ENCODE measurements at places on chromosomes 3 and 15.
A peak's percentile ranks its signal among the peaks of the same experiment; 100 is the strongest.

DNA sequence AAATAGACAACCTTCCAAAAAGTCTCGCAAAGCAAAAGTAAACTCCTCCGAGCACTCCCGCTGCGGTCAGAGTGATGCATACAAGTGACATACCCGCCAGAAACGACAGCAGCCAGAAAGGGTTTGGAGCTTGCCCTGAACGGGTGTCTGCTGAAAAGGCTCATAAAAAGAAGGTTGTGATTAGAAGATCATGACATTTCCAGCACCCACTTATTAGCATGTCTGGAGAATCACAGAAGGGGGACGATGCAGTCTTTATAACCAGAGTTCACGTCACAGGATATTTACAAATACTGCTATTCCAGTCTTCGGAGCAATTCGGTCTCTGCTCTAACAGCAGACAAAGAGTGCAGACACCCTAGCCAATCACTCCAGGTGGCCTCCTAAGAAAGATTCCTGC is 59.1 kb upstream of the FRMD4B start:
- no peak for DNase-seq

DNA sequence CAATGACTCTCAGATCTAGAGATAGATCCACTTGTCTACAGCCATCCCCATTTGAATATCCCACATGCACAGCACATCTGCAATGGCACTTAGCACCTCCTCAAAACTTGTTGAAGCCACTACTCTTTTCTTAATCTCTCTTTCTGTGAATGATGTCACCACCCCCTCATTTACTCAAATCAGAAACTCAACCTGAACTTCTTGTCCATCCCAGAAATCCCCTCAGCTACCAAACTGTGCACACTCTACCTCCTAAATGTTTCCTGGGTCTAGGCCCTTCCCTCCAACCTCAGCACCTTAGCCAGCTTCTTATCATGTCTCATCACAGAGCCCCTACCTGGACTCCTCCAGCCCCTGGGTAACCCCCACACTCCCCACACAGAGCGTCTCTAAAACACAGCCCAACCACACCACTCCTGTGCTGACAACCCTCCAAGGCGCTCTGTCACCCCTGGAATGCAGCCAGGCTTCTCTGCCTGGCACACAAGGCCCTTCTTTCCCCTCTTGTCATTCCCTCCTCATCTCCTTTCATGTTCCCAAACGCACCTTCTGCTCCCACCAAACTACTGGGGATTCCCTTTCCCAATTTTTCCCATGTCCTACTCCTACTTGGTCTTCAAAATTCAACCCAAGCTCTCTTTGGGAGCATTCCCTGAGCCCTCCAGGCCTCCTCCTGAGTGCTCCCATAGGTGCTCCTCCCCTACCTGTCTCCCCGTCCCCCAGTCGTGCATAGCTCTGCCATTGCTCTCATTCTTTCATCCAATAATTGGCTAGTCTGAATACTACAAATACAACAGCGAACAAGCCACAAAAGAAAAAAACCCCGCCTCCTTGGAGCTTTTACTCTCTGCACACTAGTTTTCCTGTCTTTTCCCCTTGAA is 39.8 kb upstream of the ZBTB38 start:
- no peak for DNase-seq

- DNase-seq = peak; percentile 61
These were observed 7.1 kb downstream of the CELF6 start for GRCh38 chr15:72312605-72313447.

DNA sequence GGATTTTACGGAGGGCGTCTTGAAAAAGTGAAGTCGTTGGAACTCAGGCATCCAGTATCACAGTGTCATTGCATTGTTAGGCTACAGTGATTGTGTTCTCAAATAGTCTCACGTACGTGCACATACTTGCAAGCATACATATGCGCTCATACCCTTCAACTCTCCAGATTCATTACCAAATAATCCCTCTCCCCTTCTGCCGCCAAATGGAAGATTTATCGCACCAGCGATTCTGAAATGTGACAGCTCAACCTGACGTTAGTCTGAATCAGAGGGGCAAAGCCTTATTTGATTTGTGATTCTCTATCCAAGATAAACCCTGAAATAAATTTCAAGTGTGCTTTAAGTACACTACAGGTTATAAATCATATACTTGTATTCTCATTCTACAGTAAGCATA is 119.4 kb downstream of the GADL1 start:
- DNase-seq = no peak

GRCh38 chr15:66703540-66703941 is 1.5 kb downstream of the SMAD6 start:
- no peak for DNase-seq

DNA sequence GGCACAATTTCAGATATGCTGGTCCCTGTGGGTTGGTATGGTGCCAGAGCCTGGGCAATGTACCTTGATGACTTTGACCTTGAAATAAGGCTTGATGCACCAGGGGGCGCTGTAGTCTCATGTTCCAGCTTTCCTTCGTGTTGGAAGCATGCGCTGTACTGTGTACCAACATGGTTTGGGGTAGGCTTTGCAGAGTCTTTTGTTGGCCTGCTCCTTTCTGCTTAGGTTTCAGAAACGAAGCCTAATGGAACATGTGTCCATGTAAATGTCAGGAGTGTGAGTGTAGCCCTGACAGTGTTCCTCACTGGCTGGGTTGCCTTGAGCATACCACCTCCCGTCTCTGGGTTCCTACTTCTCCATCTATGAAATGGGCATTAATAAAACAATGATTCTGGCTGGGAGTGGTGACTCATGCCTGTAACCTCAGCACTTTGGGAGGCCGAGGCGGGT is 3.6 kb upstream of the CCR4 start:
- peak; percentile 56 for DNase-seq

DNA sequence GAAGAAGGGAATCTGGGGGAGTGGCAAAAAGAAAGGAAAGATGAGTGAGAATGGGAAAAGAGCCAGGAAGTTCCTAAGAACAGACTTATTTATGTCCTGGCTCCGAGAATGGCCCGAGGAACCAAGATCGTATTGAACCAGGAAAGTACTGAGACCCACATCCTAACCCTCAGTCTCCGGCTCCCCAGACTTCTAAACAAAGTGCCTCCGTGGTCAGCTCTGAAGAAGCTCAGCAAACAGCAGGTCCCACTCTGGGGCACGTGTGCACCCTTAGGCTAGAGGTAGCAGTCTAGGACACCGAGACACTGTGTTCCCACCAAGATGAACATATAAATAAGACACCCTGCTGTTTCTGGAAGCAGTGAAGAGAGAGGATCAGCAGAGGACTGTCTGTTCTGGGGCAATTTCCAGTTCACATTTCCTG is 307.4 kb downstream of the NTRK3 start:
- DNase-seq = no peak

DNA sequence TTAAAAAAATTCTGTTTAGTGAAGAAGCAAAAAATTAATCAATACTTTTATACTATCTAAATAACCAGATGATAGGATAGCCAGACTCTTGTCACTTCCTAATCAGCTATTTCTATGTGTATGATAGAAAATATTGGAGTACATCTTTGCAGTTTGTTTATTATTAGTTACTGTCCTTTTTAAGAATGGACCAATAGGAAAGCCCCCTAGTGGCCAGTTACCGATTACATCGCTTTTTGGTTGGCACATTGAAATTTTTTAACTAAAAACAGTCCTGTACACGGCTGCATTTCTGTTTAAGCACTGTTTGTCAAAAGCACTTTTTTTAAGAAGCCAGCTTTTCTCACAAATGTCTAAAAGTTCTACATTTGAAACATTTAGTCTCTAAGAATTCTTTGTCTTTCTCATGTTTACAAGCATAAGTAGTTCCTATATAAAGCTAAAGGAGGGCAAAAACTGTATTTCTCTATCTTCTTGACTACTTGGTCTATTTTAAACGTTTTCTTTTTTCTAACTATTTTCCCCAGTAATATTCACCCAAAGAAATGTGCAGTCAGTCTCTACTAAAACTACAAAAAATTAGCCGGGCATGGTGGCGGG is 253.2 kb upstream of the LRTM1 start:
- DNase-seq = peak; percentile 72

DNA sequence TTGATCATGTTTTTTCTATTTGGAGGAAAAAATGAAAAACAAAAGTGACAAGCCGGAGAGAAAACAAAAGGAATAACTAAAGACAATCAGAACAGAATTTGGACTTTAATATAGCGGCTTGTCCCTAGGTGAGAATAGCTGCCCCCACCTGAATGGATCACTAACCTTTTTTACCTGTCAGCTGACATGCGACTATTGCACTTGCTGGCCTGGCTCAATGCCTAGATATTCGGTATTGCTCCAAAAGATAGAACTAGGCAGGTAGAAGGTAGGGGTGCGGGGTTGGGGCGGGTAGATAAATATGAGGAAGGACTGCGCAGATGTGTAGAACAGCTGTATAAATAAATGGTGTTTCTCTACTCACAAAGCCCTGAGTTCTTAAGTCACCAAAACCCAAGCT is 650 bp upstream of the MORC1 start:
- no peak for DNase-seq

DNA sequence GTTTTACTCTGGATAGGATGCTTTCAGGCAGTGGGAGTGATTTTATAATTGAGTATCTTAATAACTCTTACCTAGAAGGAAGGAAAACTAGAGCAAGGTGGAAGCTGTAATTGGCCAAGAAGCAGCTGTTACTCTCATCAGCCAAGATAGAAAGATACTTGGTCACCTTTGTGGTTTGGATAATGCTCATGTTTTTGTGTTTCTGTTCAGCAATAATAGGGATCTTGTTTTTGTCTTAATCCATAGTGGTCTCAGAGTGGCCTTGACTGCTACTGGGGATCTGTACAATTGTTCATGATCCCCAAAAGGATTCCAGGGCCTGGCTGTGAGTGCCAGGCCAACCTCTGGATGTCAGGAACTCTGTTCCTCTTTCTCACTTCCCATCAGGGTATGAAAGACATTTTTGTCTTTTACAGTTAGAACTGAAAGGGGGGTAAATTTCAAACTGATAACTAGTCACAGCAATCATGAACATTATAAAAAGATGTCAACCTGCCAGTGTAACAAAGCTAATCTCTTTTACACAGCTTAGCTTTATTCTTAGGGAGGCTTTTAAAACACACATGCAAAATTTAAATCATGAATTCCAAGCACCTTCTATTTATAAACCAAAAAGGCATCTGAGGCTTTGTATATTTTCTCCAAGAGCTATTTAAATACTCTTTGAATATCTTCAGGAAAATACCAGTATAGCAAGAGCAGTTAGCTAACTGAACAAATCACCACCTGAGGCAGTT is 6.0 kb downstream of the UBL7 start:
- no peak for DNase-seq

DNA sequence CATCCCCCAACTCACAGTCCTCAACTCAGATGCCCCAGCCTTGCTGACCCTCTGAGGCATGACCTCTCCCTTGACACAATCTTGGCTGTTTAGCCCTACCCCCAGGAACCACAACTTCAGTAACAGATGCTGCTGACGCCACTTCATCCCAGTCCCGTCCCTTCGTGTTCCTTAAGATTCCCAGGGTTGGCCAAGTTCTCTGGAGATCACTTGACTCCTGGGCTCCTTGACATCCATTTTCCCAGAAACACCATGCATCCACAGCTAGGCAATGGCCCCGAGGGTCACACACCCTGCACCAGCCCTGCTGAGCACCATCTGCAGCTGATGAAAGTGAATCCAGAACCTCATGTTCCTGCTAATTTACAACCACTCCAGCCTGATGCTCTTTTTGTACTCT is 6.9 kb downstream of the RTP2 start:
- DNase-seq = no peak

DNA sequence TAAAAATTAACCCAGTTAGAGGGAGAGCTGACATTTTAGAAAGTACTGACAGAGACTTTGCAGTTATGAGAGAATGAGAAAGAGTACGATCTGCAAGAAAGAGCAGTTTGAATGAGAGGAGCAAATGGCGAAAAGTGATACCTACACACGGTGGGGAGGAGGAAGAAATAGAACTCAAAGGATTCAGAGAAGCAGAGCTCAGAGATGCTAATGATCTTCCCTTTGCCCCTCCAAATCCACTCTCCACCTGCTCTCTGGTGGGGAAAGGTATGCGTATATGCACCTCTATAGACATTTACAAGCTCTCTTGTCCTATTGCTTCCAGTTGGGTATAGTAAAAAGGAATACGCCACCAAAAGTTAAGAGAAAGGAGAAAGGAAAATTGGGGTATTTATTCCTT is 123.3 kb upstream of the TTC14 start:
- no peak for DNase-seq

- no peak for DNase-seq
These were observed 17.4 kb downstream of the PARP14 start for GRCh38 chr3:122697952-122698620.

- no peak for DNase-seq
These were observed 302.8 kb upstream of the TBC1D5 start for GRCh38 chr3:18044971-18045880.

- no peak for DNase-seq
These were observed 30.4 kb downstream of the LRRC2 start for GRCh38 chr3:46535746-46536145.

GRCh38 chr3:179929091-179929529 is 107.6 kb downstream of the PEX5L start:
- DNase-seq = peak; percentile 74

GRCh38 chr3:71281280-71281679 is 302.2 kb downstream of the FOXP1 start:
- no peak for DNase-seq

DNA sequence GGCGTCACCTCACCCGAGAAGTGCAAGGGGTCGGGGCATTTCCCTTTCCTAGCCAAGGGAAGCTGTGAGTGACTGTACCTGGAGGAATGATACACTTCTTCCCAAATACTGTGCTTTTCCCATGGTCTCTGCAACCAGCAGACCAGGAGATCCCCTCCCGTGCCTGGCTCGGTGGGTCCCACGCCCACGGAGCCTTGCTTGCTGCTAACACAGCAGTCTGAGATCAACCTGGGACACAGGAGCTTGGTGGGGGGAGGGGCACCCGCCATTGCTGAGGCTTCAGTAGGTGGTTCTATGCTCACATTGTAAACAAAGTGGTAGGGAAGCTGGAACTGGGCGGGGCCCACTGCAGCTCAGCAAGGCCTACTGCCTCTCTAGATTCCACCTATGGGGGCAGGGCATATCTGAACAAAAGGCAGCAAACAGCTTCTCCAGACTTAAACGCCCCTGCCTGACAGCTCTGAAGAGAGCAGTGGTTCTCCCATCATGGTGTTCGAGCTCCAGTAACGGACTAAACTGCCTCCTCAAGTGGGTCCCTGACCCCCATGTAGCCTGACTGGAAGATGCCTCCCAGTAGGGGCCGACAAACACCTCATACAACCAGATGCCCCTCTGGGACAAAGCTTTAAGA is 31.4 kb upstream of the ABHD5 start:
- DNase-seq = no peak

GRCh38 chr3:128568602-128569490 is 75.8 kb upstream of the GATA2 start:
- no peak for DNase-seq

- DNase-seq = no peak
These were observed 14.7 kb downstream of the NRROS start for GRCh38 chr3:196654006-196654734.

GRCh38 chr15:89586651-89587050 is 11.4 kb downstream of the TICRR start:
- DNase-seq = no peak

Measured in COLO829 (cell line).